Stimulated activated CD4-positive, alpha-beta T cell treated with anti-CD3 and anti-CD28 coated beads, Interleukin-12 subunit alpha, Interleukin-12 subunit beta, amount 100 ng/mL, for 24 hours (primary cell): ENCODE measurements at places on chromosomes 4 and X.

- no peak for DNase-seq
Measured at GRCh38 chr4:56282004-56282403, 105.3 kb downstream of the AASDH start.

- no peak for DNase-seq
Measured at GRCh38 chr4:108982402-108983185, 219.7 kb upstream of the ETNPPL start.

DNA sequence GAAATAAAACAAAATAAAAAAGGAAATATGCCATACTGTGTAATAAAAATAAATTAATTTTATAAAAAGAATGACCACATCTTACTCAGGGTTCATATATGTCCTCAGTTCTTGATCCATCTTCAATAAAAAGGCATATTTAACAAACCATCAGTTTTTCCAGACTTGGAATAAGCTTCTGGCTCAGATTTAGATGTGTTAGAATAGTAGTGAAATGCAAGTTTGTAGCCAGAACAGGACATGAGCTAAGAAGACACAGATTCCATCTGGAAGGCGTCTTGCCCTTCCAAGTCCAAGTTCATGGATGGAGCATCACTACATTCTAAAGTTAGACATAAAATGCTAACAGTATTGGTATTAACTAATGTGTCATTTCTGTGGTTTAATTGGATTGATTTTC lies 10.3 kb upstream of the LSM6 start:
- no peak for DNase-seq

GRCh38 chrX:153885968-153886903 lies at the start of gene L1CAM:
Gene L1CAM (minus strand): TSS chrX:153886173. CDS start chrX:153875836, 10,337 bp downstream.
- no peak for DNase-seq

DNA sequence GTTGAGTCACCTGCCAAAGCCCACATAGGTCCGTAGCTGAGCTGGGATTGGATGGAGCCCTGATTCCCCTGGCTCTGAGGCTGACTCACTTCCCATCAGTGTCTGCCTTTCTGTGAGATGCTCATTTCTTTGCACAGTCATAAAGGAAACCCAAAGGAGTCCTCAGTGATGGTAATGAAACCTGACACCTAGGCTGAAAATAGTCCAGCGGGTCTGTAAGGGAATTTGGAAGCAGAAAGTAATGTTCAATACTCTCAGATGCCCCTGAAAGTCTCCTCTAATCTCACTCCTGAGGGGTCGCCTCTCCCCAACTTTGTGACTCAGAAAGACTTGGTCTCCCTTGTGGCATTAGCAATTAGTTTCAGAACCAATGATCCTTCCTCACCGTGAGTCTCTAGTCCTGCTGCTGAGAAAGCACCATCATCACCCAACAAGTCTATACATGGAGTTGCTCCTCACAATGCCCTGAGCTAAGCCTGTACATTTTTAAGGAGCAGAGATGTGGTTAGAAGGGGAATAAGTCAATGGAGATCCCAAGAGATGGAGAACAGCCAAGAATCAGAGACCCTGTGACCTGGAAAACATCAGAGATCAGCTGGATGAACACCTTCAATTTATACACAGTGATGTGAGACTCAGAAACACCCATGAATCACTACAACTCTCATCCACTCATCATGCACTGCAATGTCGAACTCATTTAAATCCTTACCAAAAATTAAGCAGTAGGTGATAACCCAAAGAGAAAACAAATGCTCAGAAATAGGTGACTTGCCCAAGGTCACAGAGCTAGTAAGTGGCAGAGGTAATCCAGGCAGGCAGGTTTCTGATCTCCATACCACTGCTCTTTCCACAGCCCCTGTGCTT lies 219.0 kb upstream of the CPEB2 start:
- peak; percentile 14 for DNase-seq

GRCh38 chrX:120731386-120731785 lies 101.5 kb upstream of the C1GALT1C1 start:
- DNase-seq, result no peak

GRCh38 chr4:139515531-139515958 lies 40.5 kb downstream of the SETD7 start:
- DNase-seq, result no peak

- DNase-seq, result no peak
Measured at GRCh38 chr4:27360790-27361267, 500.2 kb downstream of the STIM2 start.

DNA sequence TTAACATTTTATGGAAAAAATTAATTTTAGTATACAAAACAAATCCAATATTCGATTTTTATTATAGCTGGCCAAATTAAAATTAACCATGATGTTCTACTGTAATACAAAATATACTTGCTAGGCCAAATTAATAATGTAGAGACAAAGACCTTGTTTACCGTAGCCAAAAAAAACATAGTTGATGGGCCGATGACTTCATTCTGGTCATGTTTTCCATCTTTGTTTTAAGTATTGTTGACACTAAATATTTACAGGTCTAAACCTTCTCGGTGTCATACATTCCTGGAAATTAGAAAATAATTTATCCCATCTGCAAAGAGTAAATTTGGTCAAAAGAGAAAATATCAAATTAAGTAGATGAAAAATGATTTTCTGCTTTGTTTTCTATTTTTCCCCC lies 698.5 kb downstream of the GRID2 start:
- no peak for DNase-seq

DNA sequence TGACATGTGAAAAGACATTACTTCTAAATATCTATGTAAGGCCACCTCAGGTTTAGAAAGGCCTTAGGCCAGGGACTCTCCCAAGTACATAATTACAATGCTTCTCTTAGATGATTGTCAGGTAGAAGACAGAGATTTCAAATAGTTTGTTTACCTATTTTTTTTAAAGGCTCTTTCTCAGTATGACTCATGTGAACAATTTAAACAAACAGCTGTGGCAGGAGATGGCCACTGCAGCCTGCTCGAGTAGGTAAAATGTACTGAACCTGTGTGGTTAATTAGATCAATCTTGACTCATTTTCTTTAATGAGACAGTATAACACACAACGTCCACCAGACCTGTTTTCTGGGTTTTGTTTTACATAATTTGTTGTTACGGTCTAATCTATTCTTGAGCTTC lies 50.2 kb downstream of the LEF1 start:
- DNase-seq, result no peak

DNA sequence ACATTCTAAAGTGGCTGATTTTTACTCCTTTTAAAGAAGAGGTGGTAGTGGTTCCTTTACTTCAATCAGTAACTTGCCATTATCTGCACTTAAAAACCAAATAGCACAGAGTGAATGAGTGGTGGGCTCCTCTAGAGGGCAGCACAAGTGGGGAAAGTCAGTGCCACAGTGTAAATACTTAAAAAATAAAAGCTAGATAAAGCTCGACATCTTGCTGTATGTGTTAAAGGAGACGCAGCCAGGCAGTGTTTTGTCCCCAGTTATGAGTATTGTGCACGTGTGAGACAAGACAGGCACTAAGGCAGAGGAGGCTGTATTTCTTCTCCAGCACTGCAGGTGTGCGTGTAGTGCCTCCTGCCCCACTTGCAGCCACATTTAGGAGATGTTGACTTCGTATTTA lies 24.6 kb downstream of the NAP1L5 start:
- peak; percentile 8 for DNase-seq

- DNase-seq, result no peak
Measured at GRCh38 chr4:67101612-67102011, 443.7 kb downstream of the CENPC start.

- no peak for DNase-seq
Measured at GRCh38 chrX:32877592-32877991, 333.8 kb downstream of the DMD start.

- DNase-seq, result no peak
Measured at GRCh38 chr4:185735866-185736400, 76.1 kb downstream of the SORBS2 start.

DNA sequence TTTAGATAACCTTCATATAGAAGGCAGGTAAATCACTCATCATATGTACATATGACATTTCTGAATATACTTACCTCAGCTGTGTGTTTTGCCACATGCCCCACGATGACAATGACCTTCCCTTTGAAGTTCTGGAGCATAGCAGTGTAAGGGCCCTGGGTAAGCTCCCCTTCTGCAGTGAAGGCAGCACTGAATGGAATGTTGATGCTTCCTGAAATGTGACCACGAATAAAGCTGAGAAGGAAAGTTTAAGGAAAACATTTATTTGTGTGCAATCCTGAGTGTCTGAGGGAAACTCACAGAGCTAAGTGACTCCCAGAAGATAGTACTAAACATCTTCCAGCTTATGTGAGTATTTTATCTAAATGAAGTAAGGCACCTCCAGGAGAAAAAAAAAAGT lies 200.1 kb downstream of the NPNT start:
- DNase-seq, result no peak

GRCh38 chr4:146648461-146648783 lies 9.7 kb downstream of the POU4F2 start:
- DNase-seq, result no peak

DNA sequence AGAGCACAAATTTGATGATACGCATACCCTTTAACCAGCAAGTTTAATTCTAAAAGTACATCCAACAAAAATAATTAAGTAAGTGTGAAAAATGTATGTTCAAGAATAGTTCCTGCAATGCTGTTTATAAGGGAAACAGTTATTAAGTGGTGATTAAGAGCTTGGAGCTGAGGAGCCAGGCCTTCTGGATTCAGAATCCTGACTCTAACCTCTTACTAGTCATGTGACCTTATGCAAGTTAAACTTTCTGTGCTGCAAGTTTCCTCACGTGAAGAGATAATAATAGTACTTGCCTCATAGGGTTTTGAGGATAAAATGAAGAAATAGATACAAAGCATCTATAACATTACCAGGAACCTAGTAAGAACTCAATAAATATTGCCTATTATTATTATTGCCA lies 77.7 kb downstream of the FAM13A start:
- DNase-seq, result no peak

GRCh38 chr4:150699599-150699998 lies 117.6 kb downstream of the MAB21L2 start:
- DNase-seq, result no peak

- no peak for DNase-seq
Measured at GRCh38 chr4:186840771-186841301, 117.2 kb upstream of the FAT1 start.

DNA sequence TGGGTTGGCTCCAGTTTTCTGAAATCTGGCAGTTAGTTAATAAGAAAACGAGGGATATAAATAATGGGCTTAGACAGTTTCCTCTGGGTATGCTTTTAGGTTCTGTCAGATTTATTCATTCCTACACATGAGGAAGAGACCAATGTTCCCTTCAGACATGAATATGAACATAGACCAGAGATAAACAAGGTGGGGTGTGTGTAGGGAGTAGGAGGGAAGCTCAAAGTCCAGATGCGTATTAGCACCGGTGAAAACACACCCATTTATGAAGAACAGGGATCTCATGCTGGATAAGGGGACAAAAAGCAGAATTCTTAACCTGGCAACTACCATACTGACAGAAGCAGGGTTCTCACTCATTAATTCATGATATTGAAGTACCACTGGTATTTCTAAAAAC lies 223.0 kb downstream of the SOWAHB start:
- DNase-seq, result no peak

- DNase-seq, result no peak
Measured at GRCh38 chr4:105440890-105441289, 33.0 kb downstream of the PPA2 start.

GRCh38 chr4:69689599-69689998 lies 36.6 kb upstream of the UGT2A1 start:
- DNase-seq, result no peak

GRCh38 chrX:16643176-16643575 lies 6.8 kb upstream of the S100G start:
- no peak for DNase-seq

DNA sequence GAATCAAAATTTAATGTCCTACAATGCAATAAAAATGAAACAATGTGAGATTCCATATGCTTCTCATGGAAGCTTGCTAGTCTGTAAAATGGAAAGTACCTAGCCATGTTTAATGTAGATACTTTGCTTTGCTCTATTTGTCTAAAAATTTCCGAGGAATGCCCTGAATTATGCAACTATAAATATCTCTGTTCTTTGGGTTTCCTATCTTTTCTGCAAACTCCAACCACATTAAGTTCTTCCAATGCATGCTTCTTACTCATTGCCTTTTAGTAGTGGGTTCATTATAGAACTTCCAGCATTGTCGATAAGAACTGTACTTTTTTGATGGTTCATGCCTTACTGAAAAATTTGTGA lies 178.3 kb downstream of the RASL11B start:
- DNase-seq, result no peak

GRCh38 chrX:72180539-72180938 lies 1.0 kb upstream of the PIN4 start:
- no peak for DNase-seq

- no peak for DNase-seq
Measured at GRCh38 chr4:4260185-4260751, 12.2 kb upstream of the TMEM128 start.

DNA sequence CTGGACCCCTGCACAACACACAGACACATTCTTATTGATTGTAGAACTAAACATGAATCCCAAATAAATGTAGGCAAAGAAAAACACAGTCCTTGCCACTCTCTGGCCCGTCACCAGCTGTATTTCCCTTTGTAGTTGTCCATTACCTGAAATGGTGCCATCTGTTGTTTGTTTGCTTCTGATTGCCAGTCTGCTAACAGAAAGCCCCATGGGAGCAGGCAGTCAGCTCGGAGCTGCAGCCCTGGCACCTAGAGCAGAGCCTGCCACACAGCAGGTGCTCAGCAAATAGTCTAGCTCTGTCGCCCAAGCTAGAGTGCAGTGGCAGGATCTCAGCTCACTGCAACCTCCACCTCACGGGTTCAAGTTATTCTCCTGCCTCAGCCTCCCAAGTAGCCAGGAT lies 28.9 kb downstream of the CPLX1 start:
- no peak for DNase-seq

DNA sequence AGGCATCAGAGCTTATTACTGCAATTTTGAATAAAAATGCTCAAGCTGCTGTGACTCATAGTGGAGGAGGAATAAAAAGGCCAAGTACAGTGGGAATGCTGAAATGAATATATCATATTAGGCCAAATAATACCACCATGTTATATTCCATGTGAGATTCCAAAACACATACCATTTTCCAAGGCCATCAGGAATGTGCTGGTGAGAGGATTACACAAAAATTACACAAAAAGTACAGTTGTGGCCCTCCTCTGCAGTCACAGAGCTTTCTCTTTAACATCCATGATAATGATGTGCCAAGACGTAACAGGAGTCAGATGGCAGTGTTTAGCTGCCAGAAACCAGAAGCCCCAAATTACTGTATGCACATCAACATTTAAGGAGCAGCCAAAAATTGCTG lies 153.5 kb downstream of the PCDH18 start:
- DNase-seq, result no peak

GRCh38 chr4:78618436-78618835 lies 66.9 kb downstream of the ANXA3 start:
- DNase-seq, result no peak

DNA sequence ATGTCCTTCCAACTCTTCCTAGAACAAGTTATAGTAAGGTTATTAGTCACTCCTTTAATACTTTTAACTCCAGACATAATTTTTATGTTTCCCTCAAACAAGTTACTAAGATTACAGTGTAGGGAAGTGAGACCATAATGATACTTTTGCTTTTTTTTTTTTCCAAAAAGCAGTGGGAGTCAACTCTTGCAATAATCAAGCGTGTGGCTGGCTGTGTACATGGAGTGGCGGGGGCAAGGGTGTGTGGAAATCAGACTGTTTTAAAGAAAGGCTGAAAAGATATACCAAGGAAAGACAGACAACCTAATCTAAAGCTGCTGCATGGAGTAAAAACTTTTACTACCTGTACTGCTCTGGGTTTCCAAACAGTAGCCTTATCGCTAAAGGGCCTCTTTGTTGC lies 4.1 kb downstream of the NOA1 start:
- no peak for DNase-seq

GRCh38 chrX:148534291-148534690 lies 33.9 kb downstream of the AFF2 start:
- no peak for DNase-seq

- no peak for DNase-seq
Measured at GRCh38 chr4:81421346-81422218, 50.1 kb downstream of the RASGEF1B start.
